ENCODE measurements at places on chromosomes 11 and 22.

GRCh38 chr11:8705146-8705545, 22.6 kb downstream of the RPL27A start:
- no peak for DNase-seq

- DNase-seq: no peak
Observed at GRCh38 chr11:67638535-67639437, 777 bp downstream of the TBX10 start.

GRCh38 chr11:46337626-46338345, 9.5 kb upstream of the DGKZ start:
- no peak for DNase-seq

- no peak for DNase-seq
Observed at GRCh38 chr11:120310870-120311269, 14.2 kb upstream of the TLCD5 start.

DNA sequence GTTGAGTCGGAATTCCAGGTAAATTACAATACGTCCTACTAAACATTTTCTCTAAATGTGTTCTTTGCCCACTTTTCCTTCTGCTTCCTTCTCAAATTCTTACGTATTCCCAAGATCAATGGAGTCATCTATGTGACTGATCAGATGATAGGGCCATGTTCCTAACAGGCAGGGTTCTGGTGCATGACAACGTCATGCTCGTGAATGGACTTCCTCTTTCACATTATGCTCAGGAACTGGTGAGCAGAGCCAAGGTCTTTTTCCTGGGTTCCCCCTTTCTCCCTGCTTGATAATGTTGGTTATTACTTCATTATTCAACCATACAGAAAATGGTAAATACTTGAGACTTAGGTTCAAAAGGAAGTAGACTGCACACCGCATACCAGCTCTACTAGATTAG, 789.4 kb downstream of the OPCML start:
- no peak for DNase-seq

GRCh38 chr11:116610190-116610589, 162.6 kb downstream of the BUD13 start:
- DNase-seq: no peak

DNA sequence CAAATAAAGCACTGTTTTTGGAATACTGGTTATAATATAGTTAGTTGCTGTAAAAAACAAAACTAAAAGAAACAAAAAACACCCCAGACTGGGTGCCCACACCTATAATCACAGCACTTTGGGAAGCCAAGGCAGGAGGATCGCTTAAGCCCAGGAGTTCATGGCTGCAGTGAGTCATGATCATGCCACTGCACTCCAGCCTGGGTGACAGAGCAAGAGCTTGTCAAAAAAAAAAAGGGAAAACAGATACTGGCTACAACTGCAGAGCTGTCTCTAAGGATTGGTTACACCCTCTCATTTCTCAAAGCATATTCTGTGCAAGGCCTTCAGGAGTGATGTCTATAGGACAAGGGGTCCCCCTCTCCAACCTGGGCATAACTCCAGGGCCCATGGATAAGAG, 14.6 kb upstream of the STK33 start:
- no peak for DNase-seq

GRCh38 chr11:68694431-68695297, 10.3 kb downstream of the GAL start:
- no peak for DNase-seq

DNA sequence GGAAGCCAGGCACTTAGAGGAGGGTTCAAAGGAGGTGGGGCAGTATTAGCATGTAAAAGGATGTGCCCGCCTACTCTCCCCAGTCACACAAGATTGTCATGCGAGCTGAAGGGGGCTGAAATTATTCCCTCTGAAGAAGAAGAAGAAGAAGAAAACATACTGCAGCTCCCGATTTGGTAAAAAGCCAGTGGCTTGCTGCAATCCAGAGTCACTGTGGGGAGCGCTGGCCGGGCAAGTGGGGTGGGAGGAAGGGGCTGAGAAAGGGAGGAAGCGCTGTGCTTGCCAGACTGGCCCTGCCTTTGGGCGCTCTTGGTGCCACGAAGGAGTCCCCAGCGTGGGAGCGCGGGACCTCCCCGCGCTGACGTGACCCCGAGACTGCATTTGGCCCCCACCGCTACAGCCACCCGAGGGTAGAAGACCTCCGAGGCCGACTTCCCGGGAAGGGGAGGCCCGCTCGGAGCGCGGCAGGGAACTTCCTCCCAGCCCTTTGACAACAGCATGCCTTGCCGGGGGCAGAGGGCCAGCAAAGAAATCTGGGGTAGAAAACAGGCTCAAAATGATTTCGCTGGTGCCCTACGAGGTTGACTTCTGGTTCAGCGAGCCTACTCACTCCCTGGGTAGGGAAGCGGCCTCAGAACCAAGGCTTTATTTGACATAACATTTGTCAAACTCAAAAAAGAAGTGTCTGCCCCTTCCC, 906.3 kb downstream of the DLG2 start:
- peak; percentile 47 for DNase-seq

DNA sequence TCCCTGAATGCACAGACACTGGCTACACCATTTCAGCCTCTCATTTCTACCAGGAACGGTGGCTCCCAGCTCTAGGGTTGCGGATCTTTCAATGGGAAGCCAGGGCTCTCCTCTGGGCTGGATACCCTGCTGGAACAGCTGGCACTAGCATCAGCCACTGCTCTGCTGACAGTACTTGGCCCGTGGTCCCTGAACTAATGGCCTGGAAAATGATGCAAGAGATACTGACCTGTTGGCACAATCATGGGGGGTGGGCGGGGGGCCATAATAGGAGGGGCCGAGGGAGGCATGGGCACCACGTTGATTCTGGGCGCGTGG, 10.7 kb upstream of the TBC1D10A start:
- no peak for DNase-seq

- peak; percentile 82 for DNase-seq
Observed at GRCh38 chr11:57249384-57250319, 12.6 kb upstream of the APLNR start.

DNA sequence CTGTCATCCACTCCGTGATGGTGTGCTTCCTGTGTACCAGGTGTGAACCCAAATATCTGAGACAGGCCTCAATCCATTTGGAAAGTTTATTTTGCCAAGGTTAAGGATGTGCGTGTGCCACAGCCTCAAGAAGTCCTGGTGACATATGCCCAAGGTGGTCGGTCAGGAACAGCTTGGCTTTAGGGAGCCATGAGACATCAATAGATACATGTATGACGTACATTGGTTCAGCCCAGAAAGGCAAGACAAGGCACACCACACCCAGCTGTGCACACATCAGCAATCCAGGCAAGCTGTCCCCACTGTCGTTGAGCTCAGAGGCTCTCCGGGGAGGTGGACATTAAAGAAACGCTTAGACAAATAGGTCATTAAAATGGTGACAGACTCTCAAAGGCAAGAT, 56.8 kb upstream of the SHANK2 start:
- DNase-seq: no peak
